ENCODE measurements at places on chromosomes 5 and 9.

DNA sequence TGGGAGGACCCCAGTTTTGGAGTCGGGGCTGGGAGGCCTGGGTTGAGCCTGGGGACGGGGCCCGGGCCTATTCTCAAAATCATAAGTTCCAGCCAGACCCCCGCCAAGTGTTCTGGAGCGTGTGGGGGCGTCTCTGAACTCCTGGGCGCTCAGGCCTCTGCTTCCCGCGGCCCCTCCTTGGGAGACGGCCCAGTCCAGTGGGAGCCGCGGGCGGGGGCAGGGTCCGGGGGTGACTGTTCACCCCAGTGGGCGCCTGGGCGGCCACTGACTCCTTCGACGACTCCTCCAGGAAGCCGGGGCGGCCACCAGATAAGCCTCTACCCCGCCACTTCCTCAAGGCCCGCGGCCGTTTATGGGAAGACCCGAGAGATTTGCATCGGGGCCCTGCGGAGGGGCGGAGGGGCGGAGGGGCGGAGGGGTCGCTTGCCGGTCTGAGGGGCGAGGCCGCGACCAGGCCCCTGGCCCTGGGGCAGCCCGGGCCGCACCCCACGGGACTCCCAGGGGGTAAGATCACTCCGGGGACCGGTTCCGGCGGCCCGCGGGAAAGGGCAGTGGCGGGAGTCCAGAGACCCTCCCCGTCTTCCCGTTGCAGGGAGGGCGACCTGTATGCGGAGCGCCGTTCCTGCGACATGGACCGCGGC, 655 bp downstream of the TOR4A start:
- DNase-seq, result no peak

DNA sequence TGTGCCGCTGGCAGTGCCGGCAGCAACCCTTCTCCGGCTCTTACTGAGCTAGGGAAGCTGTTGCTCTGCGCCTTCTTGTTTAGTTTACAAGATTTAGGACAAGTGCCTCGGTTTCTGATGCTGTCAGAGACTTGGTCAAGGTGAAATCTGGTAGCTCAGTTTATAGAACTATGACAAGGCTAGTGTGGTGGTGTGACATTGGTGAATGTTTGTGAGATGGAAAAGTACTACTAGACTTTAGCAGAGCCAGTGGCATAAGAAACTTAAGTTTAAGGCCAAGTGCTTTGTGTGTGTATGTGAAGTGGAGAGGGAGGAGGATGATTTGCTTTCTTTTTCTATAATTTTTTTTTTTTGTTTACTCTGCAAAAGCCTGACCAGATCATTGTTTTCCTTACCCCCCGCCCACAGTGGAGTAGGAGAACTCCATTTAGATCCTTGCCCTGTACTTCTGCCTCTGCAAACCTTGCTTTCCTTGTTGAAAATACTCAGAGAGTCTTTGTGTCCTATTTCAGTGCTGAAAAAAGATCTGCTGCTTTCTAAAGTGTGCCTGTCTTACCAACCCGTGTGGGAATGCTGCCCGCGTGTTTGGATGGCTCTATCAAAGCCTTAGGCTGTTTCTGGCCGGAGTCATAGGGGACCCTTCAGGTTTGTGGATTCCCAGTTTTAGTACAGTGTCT, 75.9 kb downstream of the TRIO start:
- DNase-seq, result no peak

- DNase-seq, result no peak
Observed at GRCh38 chr9:98488571-98489312, 220.0 kb downstream of the GABBR2 start.

GRCh38 chr5:34657274-34657921, 1.3 kb downstream of the RAI14 start:
- DNase-seq, result no peak

DNA sequence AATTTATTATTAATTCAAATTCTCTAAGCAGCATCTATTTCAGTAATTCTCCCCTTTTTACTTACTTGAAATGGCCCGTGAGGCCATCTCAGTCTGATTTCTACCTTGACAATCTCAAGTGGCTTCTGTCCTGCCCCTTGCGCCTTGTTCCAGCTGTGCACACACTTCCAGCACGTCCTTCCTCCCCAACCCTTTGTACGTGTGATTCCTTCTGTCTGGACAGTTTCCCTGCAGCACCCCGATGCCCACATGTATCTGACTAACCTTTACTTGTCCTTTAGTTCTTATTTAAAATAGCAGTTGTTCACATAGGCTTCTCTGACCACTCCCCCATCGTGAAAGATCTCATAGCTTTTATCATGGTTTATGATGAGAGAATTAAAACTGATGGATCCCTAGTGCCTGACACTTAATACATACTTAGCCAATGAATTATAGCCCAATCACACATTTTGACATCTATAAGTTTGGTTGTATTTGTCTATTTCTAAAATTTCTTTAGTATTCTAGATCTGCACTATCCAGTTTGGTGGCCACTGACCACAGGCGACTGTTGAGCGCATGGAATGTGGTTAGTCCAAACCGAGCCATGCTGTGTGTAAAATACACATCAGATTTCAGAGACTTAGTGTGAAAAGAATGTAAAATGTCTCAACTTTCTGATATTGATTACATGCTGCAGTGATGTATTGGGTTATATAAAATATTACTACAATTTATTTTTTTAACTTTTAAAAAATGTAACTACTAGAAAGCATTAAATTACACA, 14.3 kb downstream of the ZBTB34 start:
- DNase-seq, result no peak

DNA sequence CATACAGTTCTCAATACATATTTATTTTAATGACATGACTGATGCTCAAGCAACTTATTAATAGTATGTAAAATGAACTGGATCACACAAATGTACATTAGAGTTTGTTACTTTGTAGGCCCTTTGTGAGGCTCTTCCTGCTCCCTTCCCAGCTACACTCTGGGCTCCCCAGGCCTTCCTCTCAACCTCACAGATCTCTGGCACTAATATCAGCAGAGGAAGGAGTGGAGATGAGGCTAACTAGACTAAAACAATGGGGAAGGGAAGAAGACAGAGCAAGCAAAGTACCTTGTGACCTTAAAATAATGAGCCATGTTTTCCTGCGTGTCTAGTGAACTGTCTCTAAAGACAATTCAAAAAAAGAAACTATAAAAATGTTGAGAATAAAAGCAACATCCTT, 30.3 kb upstream of the TEK start:
- no peak for DNase-seq

- DNase-seq, result no peak
Observed at GRCh38 chr5:142100307-142100706, 8.3 kb upstream of the NDFIP1 start.

GRCh38 chr5:7978114-7978513, 109.2 kb downstream of the MTRR start:
- DNase-seq, result no peak

DNA sequence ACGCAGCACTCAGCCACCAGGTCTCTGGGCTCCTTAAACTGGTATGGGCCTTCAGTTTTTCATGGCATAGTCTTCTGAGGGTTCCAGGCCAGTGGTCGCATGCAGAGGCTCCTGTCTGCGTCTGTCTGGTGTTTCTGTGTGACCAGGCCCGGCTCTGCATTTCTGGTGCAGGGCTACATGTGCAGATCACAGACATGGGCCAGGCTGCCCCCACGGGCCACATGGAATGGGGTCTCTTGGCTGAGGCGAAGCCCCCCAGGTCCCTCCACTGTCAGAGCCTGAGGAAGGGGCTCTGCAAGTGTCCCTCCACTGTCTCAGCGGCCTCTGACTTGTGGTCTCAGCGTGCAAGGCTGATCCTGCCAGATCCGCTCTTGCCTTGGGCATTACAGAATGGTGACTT, 15.6 kb upstream of the CARD19 start:
- DNase-seq, result no peak

DNA sequence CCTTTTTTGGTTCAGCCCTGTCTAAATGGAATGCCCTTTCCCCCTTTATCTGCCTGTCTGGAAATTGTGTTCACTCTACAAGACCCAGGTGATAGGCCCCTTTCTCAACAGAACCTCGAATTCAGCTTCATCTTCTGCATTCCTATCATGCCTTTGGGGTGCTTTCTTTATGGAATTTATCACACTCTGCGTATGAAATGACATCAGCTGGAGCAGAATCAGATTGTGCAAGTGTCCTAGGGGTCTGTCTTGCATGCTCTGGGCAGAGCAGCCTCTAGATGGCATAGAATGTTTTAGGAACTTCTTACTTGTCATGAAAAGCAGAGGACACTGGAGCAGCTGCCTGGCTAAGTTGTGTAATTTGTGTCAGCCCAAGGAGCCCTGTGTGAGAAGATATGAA, 84.9 kb downstream of the ISL1 start:
- DNase-seq, result no peak

GRCh38 chr9:124776618-124776953, 347 bp upstream of the OLFML2A start:
- no peak for DNase-seq

DNA sequence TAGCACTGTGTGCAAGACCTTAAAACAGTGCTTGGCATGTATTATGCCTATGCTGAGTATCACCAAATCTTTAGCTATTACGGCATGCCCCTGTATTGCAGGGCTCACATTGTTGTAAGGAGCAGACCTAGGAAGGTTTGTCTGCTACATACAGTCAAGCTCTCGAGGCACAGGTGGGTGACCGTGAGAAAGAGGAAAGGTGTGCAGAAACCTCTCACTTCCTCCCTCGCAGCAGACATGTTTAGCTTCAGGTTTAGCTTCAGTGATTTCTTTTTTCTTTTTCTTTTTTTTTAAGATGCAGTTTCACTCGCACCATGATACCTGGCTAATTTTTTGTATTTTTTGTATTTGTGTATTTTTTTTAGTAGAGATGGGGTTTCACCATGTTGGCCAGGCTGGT, 275.8 kb upstream of the RIOK2 start:
- no peak for DNase-seq

DNA sequence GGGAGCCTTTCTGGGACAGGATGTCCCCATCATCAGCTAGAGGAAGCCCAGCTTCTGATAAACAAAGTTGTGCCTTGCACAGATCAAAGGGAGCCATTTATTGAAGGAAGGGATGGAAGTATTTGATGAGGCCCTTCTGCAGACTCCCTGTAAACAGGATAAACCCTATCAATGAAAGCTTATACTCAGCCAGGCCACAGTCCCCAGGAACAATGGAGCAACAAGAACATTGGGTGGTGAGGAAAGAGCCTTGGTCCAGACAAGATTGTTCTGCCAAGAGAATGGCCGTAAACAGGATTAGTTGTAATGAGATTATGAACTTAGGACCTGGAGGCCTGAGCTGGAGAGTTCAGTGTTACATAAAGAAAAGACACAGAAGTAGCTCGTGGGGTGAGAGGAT, 40.5 kb upstream of the LIFR start:
- no peak for DNase-seq

DNA sequence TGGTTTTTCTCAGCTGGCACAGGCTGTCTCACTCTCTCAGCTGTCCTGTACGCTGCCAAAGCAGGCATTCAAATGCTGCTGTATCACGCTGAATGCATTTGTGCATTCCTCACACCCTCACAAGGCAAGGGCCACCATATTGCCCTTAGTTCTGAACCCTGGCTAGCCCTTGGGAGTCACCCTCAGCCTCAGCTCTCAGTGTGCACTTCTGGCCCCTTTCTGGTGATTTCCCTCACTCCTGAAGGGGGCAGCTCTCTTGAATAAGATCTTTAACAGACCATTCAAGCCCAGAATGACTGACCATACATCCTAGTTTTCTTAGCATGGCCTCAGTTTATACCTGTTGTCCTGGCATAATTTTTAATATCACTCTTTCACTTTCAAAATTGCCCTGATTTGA, 84.3 kb downstream of the HTR1A start:
- no peak for DNase-seq
